ENCODE measurements at places on chromosomes 1 and 21.

GRCh38 chr1:192700834-192701271 is 64.9 kb downstream of the RGS13 start:
- no peak for DNase-seq

- DNase-seq = no peak
Measured at GRCh38 chr1:84379917-84380180, 18.4 kb upstream of the DNASE2B start.

DNA sequence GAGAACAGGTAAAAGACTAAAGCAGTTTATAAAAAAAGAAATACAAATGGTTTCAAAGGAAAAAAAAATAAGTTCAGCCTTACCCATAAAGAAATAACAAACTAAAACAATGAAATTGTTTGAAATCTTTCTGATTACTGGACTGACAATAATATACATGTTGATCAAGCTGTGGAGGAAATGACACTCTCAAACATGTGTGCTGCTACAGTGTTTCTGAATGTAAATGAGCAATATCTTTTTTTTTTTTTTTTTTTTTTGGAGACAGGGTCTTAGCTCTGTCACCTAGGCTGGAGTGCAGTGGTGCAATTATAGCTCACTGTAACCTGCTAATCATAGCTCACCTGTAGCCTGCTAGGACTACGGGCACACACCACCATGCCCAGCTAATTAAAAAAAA is 6.5 kb downstream of the EPS15 start:
- no peak for DNase-seq

DNA sequence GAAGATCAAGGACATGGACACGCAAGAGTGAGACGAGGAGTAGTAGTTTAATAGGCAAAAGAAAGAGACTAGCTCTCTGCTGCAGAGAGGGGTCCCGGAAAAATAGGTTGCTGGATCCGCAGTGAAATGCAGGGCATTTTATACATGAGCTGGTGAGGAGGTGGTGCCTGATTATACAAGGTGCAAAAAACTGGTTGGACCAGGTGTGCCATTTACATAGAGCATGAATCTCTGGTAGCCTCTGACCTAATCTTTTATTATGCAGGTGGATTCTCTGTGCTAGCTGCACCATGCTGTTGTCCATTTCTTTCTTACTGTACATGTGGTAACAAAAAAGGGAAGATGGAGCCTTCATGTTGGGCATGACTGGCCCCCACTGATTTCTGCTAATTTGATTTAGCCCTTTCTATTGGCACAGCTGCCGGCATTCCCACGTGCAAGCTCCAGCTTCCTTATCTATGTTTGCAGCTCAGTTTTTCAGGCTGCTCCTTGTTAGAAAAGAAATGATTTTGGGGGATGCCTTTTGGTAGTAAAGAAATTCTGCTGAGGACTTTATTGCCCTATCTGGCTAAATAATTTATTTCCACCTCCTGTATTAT is 548.1 kb downstream of the BRINP3 start:
- no peak for DNase-seq

DNA sequence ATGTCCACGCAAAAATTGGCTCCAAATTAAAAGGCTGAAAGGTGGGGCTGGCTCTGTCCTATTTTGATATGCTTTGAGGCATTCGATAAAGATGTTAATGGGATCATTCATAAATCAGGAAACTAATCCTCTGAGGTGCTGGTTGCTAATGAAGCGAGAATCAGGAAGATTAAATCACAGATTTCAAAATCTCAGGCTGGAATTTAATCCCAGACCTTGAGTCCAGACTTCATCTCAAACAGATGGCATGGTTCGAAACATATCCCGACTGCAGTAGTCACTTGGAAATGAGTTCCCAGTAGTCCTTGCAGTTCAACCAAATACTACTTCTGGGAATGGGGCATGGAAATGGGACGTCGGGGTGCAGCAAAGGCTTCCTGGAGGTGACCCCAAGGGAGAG is 4.5 kb upstream of the KLF17 start:
- no peak for DNase-seq

DNA sequence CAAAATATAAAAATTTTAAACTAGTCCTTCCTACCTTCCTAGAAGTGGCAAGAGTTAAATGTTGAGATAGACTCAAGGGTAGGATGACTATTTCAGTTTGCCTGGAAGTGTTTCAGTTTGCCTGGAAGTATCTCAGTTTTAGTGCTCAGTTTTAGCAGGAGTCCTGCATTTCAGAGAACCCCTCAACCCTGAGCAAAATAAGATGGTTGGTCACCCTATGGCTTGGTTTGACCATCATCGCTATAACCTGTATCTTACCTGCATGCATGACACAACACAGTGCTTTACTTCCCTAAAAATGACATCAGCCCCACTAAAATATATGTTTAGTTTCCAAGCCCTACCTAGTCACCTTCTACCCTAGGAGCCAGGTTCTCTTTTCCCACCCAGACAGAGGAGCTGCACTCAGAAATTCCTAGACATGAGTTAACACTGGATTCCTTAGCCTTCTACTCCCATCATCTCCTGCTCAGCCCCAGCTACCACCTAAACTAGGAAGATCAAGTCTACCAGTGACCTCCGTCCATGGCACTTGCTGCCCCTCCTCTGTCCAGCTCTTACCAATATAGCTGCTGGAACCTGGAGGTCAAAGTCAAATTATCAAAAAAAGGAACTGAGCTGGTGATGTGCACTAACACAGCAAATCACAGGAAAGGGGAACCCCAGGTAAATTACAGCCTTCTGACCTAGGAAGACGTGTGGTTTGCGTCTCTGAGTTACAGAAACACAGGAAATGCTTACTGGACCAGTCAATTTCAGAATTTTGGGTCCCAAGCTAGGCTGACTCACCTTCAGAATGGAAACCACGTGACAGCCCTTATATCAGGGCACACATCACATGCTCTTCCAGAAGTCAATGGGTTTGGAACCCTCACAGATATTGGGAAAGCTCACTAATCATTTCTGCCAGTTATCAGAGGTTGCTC is 2.2 kb upstream of the G0S2 start:
- no peak for DNase-seq

DNA sequence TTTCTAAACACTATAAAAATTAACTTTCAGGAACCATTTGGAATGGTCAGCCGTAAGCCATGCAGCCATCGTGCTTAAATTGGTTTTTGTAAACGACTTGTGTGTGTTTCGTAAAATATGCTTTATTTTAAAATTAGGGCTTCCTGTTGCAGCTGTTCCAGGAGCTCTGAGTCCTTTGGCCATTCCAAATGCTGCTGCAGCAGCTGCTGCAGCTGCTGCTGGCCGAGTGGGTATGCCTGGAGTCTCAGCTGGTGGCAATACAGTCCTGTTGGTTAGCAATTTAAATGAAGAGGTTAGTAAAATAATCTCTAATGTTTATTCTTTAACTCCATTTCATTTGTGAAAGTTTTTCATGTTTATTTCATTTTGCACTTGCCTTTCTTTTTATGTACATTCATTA is 83.1 kb downstream of the PTBP2 start:
- DNase-seq = no peak

- DNase-seq = no peak
Measured at GRCh38 chr1:80363689-80364475, 1357.4 kb upstream of the ADGRL4 start.

DNA sequence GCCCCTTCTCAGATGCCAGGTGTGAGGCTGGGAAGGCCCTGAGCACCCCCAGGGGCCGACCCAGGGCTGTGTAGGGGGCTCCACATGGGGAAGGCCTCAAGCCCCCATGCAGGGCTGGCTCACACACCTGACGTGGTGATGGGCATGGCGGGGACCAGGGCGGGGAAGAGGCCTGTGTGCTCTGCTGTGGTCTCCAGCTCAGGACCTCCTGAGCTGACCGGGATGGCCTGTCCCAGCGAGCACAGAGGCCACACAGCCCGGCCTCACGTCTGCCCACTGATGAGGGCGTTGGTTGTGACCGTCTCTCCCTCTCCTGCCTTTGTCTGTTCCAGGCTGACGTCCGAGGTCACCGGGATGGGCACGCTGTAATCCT is 40.2 kb upstream of the COL6A1 start:
- no peak for DNase-seq

GRCh38 chr1:107262467-107263286 is 121.8 kb downstream of the NTNG1 start:
- no peak for DNase-seq
